ENCODE measurements at places on chromosomes 5 and 9.

GRCh38 chr9:35714579-35715252 lies 17.3 kb downstream of the TLN1 start:
- no peak for DNase-seq

DNA sequence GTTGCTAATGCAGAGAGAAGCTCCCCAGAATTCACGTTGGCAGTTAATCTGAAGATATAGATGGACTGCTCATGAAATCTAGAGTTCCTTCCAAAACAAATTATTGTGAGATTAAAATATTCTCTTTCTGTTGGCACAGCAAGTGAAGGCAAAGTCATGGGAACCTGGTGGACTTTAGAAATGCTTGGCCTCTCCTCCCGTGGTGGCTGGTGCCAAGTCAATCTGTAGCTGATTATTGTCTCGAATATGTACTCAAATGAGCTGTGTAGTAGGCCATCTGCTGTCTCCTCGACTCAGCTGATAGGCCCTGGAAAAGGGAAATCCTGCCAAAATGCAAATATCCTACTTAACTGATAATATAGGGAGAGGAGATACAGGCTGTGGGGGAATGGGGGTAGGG lies 69.3 kb downstream of the DAPK1 start:
- no peak for DNase-seq

GRCh38 chr9:9615086-9615485 lies 997.7 kb downstream of the PTPRD start:
- no peak for DNase-seq

DNA sequence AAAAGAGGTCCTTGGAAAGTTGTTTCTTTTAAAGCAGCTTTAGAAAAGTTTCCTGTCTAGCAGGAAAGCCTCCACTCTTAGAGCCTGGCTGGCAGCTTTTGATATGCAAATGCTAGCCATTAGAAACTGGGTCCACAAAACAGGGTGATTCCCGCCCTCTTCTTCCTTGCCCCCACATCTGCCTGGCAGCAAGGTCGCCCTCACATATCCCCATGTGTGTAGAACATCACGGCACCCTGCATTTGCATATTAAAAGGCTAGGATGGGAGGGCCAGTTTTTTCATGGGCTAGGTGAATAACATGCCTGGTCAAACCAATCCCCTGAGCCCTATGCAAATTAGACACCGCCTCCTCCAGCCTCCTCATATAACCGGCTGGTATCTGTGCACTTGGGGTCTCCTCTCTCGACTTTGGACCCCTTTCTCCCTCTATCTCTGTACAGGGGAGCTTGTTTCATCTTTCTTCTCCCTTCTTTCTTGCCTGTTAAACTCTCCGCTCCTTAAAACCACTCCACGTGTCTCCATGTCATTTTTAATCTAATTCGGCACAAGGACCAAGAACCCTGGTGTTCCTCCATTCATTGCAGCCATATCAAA lies 426.8 kb upstream of the CTNND2 start:
- DNase-seq: no peak

DNA sequence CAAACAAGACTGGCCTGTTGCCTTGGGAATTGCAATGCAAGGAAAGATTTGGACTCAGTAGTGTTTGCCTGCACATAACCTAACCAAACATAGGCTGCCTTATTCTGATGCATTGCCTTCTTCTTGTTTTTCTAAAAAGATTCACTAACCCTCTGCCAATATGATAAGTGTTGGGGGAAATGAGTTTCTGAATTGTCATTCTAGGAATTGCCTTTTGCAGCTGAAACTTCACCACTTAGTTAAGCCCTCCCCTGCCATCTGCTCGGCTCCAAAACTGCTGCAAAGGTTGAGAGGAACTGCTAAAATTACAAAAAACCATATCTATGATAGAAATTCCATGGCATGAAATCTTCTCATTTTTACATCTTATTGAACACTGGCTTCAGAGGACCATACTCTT lies 41.6 kb upstream of the SPATA31D4 start:
- no peak for DNase-seq

DNA sequence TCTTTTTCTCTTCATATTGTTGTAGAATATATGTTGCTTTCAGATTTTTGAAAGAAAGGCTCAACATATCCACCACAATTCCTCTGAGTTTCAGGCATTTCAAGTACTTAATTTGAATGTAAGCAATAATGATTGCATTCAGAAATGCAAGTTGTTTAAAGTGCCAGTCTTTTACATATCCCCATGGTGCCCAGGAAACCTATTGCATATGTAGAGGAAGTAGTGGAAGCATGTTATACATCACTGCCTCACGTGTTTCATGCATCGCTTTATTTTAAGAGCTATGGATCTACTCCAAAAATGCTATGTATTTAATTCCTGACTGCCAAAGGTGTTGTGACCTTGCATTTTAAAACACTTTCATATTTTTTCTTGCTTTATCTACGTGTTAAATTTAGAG lies 28.1 kb downstream of the CPEB4 start:
- no peak for DNase-seq

DNA sequence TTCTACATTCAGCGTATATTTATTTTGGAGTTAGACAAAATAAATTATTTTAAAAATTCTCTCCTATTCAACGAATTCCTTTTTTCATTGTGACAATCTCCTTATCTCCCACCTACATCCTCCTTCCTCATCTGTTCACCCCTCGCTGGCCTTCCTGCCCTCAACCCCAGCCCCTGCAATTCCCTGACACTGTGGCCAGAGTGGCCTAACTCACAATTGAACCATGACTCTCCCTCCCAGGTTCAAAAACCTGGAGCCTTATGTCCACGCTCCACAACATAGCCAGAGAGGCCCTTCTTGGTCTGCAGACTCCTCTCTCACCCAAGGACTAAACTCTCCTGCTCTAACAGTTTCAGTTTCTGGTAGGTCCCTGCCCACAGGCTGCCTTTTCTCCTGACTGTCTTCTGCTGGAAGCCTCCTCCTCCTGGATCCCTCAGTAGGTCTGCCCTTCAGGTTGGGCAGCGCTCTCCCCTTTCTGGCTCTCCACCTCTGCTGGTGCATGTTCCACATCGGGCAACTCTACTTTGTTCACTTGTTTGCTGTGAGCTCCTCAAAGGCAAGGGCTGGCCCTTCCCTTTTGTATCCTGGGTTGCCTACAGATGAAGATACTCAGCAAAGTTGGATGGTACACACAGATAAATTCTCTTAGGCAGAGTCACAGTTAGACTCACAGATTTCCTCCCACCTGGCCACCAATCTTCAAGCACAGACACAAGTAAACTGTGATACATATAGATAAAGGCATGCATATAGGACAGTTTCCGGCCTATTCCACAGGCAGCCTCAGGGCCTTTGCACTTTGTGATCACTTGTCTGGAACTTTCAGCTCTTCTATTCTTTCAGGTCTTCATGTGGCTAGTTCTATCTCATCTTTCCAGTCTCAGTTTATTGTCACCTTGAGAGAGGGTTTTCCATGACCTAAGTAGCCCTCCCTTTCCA lies 19.8 kb upstream of the MYORG start:
- DNase-seq: no peak

GRCh38 chr5:67377631-67378030 lies 181.0 kb upstream of the CD180 start:
- no peak for DNase-seq

- no peak for DNase-seq
These were observed 21.3 kb upstream of the PCAT7 start for GRCh38 chr9:94533601-94534000.

DNA sequence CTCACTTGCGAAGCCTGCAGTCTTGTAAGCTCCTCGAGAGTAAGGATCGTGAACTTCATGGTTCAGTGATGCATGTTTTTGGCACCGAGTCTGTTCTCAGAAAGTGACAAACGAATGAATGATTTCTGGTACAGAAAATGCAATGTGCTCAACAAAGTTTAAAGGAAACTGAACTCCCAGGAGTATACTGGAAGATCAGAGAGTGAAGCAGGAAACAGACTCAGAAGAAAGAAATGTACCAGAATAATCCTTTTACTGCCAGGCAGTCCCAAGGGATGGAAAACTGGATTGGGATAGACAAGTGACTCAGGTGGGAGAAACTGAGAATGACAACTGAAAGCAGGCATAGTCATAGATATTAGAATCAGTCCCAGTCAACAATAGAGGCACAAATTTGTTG lies 420.6 kb downstream of the CTNND2 start:
- DNase-seq: no peak

DNA sequence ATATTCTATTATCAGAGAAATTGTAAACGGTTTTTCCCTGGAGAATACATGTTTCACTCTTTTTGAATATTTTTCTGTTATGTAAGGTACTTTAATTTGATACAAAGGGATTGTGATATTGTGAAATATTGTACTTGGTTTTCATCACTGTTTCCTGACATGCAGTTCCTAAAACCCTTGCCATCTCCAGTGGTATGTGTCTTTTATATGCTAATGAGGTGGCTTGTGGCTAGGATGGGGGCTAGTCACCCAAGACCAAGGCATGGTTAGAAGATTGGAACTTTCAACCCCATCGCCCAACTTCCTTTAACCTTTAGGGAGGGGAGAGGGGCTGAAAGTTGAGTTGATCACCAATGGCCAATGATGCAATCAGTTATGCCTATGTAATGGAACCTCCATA lies 160.6 kb downstream of the TAF11L14 start:
- DNase-seq: no peak

DNA sequence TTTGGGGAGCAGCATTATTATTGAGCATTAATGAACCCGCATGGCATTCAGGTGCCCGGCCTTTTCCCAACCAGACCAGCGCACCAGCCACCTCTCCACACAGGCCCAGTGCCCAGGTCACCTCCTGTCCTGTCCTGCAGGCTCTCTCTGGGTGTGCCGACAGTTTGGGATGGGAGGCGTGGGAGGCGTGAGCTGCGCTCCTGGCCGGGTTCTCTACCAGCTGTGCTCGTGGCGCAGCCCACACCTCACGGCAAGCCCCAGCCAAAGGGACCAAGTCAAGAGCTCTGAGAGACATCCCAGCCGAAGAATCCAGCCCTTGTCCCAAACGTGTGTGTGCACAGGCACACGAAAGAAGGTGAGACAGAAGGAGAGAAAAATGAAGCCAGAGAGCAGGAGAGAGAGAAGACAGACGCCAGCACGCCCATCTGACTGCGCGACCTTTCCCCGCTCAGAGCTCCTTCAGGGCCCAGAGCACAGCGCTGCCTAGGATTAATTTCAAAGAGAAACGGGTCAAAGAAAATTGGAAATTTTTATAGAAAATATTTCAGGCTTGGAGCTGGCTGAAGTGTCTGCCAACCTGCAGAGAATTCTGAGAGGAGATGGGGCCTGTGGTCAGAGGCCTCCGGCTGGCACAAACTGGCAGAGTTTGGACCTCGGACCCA lies 81.7 kb downstream of the ADAMTS2 start:
- no peak for DNase-seq

DNA sequence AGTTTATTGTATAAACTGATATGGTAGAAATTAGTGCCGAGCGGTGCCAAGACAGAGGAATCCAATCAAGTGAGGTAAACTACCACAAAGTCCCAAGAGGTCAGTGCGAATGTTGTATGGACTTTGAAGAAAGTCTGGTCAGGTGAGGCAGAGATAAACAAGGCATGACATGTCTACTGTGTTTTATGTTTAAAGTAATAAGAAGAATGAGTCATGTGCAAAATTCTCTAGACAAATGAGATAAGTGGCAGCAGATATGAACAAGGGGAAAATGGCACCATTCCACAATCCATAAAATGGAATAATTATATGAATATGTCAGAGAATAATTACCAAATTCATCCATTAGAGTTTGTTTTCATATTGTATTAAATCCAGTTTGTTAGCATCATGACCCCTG lies 364.1 kb upstream of the CCNH start:
- no peak for DNase-seq

GRCh38 chr5:85515588-85515987 lies 1102.2 kb upstream of the COX7C start:
- DNase-seq: no peak

GRCh38 chr9:136648751-136649150 lies 14.0 kb upstream of the EGFL7 start:
- no peak for DNase-seq

- no peak for DNase-seq
These were observed 5.2 kb upstream of the HINT2 start for GRCh38 chr9:35820076-35820475.

GRCh38 chr9:109781541-109782197 lies 1.7 kb downstream of the PALM2AKAP2 start:
- no peak for DNase-seq

- no peak for DNase-seq
These were observed 16.8 kb downstream of the NR3C1 start for GRCh38 chr5:143386725-143387124.
